Suppressor macrophage (primary cell): ENCODE measurements at places on chromosomes 7 and 10.

GRCh38 chr7:156614434-156615264 is 25.9 kb upstream of the RNF32 start:
- DNase-seq = no peak

DNA sequence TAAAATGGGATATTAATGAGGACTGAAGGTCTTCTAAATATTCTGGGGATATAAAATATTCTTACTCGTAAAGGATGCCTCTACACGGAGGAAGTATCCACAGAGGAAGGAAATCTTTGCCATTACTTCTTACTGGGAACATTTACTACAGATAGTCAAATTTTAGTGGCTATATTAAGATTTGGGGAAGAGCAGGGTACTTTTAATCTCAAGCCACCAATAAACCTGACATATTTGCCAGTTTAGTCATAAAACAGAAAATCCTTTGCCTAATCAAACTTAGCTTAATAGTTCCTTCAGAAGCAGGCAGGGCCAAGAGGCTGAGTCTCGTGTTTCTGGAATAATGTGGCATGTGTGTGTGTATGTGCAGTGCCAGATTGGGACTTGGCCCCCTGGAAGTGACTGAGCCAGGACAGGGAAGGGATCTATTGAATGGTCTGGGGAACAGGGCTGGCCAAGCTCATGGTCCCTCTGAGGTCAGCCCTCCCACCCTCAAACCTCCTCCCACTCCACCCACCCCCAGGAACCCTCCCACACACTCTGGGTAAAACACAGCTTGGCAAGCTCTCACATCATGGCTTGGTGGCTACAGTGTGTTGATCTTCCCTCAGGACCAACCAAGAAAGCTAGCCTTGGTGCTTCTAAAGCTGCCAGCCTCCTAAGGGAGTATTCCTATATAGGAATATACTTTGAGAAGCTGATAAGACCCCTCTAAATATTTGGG is 1.6 kb upstream of the PIK3CG start:
- peak; percentile 32 for DNase-seq

DNA sequence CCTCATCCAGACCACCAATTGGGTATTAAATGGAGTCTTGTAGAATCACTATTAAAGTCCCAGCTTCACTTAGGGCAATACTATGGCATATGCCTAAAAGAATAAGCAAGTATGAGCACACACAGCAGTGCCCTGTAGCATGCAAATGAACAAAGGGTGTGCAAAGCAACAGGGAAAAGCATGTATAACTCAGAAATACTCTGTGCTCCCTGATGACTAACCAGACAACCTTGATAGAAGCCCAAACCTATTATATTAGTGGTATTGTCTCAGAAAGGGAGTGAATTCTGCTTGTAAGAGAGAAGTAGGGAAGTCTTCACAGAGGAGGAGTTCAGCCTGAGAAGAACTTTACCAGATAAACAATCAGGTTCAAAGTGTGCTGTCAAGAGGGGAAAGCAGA is 131.2 kb downstream of the DGKI start:
- no peak for DNase-seq

GRCh38 chr7:97405835-97406234 is 288.3 kb downstream of the SDHAF3 start:
- DNase-seq = no peak

- DNase-seq = no peak
Measured at GRCh38 chr10:132479603-132480221, 57.9 kb upstream of the INPP5A start.

DNA sequence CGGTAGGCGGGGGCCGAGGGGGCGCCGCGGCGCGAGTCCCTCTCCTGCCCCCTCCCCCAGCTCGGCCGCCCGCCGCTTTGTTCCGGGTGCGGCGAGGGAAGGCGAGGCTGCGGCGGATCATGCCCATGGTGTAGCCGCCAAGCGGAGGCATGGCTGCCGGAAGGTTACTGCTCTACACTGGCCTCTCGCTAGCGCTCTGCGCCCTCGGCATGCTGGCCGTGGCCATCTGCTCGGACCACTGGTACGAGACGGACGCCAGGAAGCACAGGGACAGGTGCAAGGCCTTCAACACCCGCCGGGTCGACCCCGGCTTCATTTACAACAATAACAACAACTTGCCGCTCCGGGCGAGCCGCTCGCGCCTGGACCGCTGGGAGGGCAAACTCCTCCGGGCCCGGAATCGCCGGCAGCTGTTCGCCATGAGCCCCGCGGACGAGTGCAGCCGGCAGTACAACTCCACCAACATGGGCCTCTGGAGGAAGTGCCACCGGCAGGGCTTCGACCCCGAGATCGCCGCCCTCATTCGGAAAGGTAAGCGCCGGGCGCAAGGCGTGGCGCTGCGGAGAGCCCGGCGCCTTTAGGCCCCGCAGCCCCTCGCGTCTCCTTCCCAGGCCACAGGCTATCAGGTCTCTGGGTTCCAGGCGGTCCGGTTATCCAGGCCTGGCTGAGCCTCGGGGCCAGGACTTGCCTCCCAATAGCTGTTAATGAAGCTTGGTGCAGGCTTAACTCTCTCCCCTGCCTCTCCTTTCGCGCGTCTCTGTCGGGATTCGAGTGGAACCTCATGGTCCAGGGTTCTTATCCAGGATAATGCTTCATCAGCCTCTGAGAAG is 513 bp downstream of the TMEM178B start:
- DNase-seq = no peak

DNA sequence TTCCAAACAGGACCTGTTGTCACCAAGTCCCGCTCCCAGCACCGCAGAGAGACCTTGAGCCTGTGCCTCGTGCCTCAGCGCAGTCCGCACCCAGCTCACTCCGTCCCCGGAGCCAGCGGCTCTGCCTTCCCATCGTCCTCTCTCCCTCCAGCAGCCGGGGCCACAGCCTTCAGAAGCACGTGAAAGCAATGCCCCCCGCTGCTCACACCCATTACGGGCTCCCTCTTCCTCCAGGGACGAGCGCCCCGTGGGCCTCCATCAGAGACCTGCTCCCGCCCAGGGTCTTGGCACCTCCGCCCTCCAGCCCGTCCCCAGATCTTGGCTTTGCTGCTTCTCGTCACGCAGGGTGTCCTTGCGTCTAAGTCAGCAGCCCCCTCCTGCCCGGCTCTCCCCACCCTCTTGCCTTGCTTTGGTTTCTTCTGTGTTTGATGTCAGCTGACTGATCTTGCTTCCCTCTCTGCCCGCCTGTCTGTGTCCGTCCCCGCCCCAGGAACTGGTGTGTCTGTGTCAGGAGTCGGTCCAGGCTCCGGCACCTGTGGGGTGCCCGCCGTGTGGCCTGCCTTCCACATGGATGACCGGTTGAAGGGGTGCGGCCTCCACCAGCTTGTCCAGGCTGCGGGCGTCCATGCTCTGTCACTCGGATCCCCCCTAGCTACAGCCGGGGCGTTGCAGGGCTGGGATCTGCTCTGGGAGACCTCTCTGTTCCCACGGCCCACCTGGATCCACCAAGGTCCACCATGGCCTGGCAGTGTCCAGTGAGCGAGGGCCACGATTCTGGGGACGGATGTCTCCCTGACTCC is 61.9 kb downstream of the FOXL3 start:
- no peak for DNase-seq

DNA sequence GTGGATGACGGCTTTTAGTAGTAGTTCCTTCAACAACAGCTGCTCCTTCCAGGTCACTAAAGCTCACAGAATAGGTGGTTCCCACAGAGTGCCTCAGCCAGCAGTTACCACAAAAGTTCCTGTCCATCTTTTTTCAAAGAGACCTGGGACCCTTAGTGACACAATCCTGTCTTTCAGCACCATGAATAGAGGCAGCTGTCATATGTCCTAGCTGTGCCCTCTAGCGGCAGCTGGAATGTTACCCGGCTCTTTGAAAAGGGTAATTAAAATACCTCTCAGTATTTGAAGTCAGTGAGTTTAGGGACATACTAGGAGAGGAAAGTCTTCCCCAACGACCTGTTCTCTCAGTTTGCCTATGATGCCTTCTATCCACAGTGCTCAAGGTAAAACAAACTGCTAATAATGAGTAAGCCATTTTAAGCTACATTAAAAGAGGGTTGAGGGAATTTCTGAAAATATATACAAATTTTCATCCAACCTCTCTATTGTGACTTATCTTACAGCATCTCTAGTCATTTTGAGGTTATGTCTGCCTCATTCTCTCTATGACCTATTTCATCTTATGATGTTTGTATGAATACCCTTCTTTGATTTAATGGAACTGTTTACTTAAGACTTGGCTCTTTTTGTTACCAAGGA is 290.8 kb downstream of the NXPH1 start:
- peak; percentile 50 for DNase-seq

DNA sequence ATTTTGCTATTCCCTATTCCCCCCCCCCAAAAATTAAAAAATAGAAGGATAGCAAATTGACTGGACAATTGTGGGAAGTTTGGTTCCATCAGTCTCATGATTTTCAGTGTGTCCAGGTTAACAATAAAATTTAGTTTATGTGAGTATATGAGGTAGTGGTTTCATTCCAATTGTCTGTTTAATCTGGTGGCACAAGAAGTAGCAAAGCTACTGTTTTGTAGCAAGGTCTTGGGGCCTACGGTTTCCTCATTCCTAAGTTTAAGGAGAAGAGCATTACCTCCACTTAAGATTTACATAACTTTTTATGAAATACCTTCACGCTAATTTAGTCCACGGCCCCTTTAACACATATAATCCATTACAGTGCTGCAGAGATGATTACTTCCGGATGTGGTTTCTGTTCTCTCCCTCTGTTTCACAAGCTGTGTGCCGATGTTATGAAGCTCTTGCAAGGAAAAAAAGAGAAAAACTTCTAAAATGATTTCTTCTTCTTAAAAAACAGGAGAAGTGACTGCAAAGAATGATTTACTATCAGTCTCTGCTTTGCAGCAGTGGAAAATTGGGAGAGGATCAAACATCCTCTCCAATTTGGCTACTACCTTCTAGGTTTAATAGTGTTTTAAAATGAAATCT is 32.7 kb upstream of the NPVF start:
- peak; percentile 42 for DNase-seq

DNA sequence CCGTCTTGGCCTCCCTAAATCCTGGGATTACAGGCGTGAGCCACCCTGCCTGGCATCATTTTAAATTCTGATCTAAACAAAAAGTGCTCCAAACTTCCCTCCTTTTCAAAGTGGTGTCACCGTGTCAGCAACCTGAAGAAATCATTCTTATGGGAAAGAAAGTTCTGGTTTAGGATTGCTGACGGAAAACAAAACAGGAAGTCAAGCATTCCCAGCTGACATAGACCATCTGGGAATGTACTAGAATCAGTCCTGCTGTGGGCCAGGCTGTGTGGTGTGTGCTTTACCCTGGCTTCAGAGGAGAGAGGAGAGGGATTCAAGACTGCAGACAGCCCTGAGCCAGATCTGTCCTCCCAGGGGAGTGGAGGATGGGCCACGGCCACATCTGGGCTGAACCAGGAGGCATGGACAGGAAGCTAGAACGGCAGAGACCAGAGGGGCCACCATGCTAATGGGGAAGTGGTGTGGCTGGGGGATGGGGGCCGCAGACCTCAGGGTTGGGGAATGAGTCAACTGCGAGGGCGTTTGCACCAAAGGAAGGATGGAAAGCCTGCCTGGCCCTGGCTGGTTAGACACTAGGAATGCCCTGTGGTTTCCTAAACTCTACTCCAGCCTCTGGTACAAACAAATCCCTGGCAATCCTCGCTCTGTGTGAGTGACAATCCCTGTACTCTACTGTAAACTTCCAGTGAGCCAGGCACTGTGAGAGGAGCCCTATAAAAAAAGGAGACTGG is 16.7 kb upstream of the CLIP2 start:
- peak; percentile 96 for DNase-seq

GRCh38 chr10:114256008-114256765 is 17.1 kb downstream of the VWA2 start:
- no peak for DNase-seq

GRCh38 chr7:137343281-137343841 is at the start of gene PTN:
Gene PTN (minus strand): TSS chr7:137343733. CDS start chr7:137254973, 88,760 bp downstream.
- DNase-seq = no peak

- no peak for DNase-seq
Measured at GRCh38 chr10:122234416-122234815, 36.7 kb upstream of the BTBD16 start.

DNA sequence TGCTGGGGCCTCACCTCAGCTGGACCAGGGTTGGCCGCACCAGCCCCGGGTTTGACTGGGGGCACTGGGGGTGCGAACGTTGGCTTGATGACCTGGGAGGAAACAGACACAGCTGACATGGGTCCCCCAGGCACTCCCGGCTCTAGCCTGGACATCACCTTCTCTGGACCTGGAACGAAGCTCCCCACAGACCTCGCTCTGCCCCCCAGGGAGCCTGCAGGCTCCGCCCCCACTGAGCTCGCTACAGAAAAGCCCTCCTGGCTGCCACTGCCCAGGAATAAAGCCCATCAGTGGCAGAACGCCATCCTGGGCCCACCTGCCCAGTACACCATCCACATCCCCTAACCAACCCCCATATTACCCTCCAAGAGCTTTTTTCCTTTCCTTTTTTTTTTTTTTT is 13.0 kb downstream of the ADAM8 start:
- no peak for DNase-seq

- no peak for DNase-seq
Measured at GRCh38 chr7:116443101-116443523, 56.4 kb upstream of the CAV2 start.

GRCh38 chr7:5494320-5494682 is 70.7 kb upstream of the TNRC18 start:
- DNase-seq = no peak

DNA sequence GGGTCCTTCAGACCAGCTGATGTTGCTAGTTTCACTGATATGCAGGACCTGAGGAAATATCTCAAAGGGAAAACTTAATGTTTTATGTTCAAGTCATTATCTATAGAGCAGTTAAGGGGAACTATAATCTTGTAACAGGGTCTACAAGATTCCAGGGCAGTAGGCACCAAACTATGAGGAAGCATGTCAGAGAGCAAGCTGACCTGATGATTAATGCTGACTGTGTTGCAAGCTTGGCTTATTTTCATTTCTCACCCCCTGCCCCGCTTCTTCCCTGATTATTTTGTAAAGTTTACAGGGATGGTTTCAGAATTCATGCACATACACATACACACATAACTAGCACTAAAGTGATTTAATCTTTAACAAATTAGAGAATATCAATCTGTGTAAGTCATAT is 84.3 kb upstream of the CACNA2D1 start:
- peak; percentile 48 for DNase-seq

DNA sequence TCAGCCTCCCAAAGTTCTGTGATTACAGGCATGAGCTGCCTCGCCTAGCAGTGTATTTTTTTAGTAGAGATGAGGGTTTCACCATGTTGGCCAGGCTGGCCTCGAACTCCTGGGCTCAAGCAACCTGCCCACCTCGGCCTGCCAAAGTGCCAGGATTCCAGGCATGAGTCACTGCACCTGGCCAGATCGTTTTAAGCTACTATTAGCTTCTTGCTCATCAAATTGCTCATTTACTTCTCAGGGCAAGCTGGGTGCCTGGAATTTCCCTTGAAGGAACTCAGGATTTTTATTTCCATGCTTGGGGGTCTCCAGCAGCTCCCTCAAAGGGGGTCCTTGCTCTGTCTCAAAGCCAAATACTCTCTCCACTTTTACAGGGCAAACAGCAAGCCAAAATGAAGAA is 798.0 kb upstream of the AUTS2 start:
- no peak for DNase-seq

DNA sequence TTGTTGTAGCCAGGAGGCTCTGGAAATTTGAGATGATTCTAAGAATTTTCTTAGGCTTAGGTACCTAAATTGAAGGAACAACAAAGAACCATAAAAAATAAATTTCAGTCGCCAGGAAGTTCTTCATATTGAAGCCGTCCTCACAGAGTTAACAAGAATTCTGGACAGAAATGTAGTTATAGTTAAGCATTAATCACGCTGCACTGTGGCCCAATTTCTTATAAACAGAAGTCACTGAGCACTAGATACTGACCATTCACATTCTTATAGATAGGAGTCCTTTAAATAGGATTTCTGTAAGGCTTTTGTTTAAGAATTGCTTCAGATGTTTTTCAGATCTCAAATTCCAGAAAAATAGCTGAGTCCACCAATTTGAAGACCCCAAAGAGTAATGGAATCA is 256.2 kb upstream of the PITRM1 start:
- no peak for DNase-seq
